Heart left ventricle (tissue), 16 donors: ENCODE measurements at places on chromosomes 7 and 10. TPM values are rescaled to one million over a fixed set of nuclear protein-coding genes. Genes with fewer than 3 reads are reported as not detected.

GRCh38 chr7:111650456-111650999 lies 88.2 kb upstream of the IMMP2L start:
- DNase-seq = no peak

GRCh38 chr7:117946151-117946633 lies 73.0 kb upstream of the CTTNBP2 start:
- DNase-seq = no peak

Gene LBX1
- not detected for total RNA-seq

- DNase-seq = peak; percentile 12
Measured at GRCh38 chr10:43336641-43337318, 34.7 kb upstream of the FXYD4 start.

Gene RBM28
- 21.2 TPM for total RNA-seq
